ENCODE measurements at places on chromosomes 11 and 22. TPM values are rescaled to one million over a fixed set of nuclear protein-coding genes. Genes with fewer than 3 reads are reported as not detected.

DNA sequence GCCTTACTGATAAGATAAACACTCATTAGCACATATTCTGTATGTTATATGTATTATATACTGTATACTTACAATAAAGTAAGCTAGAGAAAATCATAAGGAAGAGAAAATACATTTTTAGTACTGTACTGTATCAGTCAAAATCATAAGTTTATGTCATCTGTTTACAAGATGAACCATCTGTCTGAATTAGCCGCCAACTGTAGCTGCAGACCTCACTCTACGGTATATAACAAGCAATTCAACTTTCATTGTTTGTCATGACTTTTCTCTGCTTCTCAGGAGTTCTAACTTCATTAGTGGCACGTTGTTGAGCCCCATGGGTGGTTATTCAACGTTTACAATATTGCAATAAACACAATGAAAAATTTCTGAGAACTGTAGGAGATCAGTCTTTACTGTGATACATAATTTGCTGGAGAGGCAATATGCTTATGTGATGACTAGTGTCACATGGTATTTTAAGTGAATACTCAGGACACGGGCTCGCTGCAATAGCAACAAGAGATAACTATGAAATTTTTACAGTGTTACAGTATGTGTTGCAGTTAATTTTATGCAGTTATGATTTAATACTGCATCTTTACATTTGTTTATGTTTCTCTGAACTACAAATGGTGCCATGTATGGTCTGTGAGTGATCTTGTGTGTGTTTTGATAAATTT is 132.2 kb upstream of the CTSC start:
- no peaks in the 10 kb centered on the region for H3K27me3 ChIP-seq
- DNase-seq, result no peak
- no peaks in the 10 kb centered on the region for H3K36me3 ChIP-seq
- H3K4me3 ChIP-seq, result no peak overlapping the region

DNA sequence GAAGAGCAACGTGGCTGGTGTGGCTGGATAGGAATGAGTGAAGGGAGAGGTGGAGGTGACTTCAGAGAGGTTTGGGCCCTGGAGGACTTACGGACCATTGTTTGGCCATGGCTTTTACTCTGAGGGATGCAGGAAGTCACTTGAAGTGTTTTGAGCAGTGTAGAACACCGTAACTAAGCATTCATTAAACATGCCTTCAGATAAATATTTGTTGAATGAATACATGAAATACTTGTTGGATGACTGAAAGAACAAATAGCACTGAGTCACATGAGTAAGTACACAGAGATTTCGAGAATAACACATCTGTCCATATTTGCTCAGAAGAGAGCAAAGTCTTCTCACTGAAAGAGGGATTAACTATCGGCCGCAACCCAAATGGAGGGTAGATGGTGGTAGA is 182.7 kb upstream of the SNX19 start:
- no peaks in the 10 kb centered on the region for H3K36me3 ChIP-seq
- no peak overlapping the region for H3K27ac ChIP-seq
- no peak for DNase-seq
- no peak overlapping the region for H3K4me3 ChIP-seq
- no peaks in the 10 kb centered on the region for H3K27me3 ChIP-seq
- H3K4me1 ChIP-seq, result no peaks in the 10 kb centered on the region

DNA sequence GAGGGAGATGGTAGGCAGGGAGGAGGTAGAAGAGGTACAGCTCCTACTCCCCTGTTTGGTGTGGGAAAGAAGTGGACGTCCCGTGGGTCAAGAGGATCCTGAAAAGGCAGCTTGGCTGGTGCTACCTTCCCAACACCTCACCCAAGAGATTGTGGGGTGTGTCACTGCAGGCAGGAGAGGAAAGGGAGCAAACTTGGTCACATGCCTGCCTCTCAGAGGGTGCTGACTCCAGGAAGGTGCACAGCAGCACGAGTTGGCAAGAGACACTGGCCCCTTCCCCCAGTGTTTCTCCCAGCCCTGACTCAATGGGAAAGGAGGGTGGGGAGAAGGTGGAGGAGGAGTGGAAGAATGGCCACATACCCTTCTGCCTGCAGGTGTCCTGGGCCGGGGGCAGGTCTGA is 99.6 kb downstream of the CSNK2A3 start:
- H3K36me3 ChIP-seq, result no peaks in the 10 kb centered on the region
- DNase-seq, result no peak
- H3K27ac ChIP-seq, result no peak overlapping the region
- no peaks in the 10 kb centered on the region for H3K27me3 ChIP-seq

GRCh38 chr11:73314117-73314961 is 6.3 kb downstream of the ARHGEF17 start:
- H3K27ac ChIP-seq, result no peak overlapping the region
- H3K27me3 ChIP-seq, result no peaks in the 10 kb centered on the region
- H3K4me1 ChIP-seq, result no peaks in the 10 kb centered on the region
- no peak overlapping the region for H3K4me3 ChIP-seq
- DNase-seq, result no peak

The OR8G5 gene
- not detected for total RNA-seq

Data from CD8-positive, alpha-beta memory T cell (primary cell).